ENCODE measurements at places on chromosomes 12 and 14.

DNA sequence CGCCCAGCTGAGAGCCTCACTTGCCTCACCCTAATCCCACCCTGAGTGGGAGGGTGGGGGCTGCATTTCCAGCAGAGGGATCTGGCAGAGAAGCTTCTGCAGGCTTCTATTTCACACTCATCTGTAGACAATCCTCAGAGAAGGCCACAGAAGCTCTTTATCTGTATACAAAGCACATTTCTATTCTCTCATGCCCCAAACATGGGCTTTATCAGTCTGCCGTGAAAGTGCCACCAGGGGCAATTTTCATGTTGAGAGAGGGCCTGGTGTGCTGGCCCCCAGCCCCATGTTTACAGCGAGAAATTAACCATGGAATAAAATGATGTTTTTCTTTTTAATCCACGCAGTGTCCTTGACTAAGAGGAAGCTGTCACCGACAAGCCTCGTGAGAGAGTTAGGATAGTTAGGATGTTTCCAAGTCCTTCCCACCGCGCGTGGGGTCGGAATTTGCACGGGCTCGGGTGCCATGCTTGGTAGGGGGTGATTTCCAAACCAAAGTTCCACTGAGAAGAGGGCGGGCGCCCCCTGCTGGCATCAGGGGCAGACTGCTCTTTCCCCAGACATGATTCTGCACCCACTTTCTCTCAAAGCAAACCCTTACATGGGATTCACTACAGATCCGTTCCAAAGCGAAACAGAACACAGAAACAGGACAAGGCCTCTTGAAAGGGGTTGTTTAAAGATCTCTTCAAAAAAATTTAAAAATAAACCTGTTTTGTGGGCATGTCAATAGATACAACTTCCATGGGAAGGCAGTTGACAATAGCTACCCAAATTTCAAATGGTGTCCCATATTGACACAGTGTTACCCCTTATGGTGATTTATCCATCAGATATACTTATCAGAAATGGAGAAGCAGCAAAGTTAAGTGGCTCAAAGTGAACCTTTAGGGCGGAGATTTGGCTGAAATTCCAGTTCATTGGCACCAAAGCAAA, 19.4 kb downstream of the BDKRB1 start:
- peak; percentile 29 for DNase-seq

- DNase-seq = no peak
These were observed 71.5 kb downstream of the VWF start for GRCh38 chr12:6052940-6053329.

GRCh38 chr14:100285913-100286400, 20.3 kb downstream of the SLC25A29 start:
- no peak for DNase-seq

GRCh38 chr14:59507063-59507751, 22.9 kb downstream of the JKAMP start:
- peak; percentile 42 for DNase-seq

- DNase-seq = no peak
These were observed 47.1 kb downstream of the CCDC60 start for GRCh38 chr12:119381471-119382235.

DNA sequence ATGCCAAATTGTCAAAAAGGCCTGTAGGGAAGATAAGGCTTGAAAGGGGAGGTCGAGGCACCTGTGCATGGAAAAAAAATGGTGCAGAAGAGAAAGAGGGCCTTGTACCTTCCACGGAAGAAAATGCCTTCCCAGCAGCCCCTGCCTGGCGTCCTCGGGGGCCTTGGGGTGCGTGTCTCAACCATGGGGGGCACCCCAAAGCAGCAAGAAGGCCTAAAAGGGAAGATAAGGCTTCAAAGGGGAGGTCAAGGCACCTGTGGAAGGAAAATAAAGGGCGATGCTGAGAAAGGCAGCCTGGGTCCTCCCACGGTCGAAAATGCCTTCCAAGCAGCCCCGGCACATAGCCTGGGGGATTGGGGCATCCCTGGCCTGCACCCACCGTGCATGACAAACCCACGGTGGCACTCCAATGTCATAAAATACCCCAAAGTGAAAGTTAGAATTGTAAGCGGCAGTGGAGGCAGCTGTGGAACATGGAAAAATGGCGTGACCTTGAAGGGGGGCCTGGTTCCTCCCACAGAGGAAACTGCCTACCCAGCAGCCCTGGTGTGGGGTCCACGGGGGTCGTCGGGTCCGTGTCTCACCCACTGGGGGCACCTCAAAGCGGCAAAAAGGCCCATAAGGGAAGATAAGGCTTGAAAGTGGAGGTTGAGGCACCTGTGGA, 275.0 kb downstream of the ALG10 start:
- no peak for DNase-seq

GRCh38 chr14:54727929-54728328, 161.0 kb downstream of the SAMD4A start:
- DNase-seq = no peak

- DNase-seq = no peak
These were observed 2.4 kb downstream of the LGR5 start for GRCh38 chr12:71441836-71442566.

DNA sequence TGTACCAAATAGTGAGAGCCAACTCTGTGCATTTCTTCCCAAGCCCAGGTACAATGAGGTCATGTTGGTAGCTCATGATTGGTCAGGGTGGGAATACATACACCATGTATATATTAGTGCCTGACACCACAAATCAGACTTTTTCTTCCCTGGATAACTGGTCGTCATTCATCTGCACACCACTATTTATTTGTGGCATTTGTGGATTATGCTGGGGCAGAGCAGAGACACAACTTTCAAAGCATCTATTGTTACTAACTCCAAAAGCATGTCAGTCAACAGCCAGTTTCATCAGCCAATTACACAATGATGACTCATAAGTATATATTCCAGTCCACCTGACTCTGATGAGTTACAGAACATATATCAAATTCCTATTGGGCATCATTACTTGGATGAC, 181.7 kb downstream of the ADAMTS20 start:
- DNase-seq = peak; percentile 76

- no peak for DNase-seq
These were observed 53.2 kb downstream of the RPAP3 start for GRCh38 chr12:47652521-47653234.

GRCh38 chr12:12837025-12837812, 24.1 kb downstream of the DDX47 start:
- DNase-seq = peak; percentile 67

- DNase-seq = no peak
These were observed 809 bp downstream of the PRKD1 start for GRCh38 chr14:29926701-29927375.

DNA sequence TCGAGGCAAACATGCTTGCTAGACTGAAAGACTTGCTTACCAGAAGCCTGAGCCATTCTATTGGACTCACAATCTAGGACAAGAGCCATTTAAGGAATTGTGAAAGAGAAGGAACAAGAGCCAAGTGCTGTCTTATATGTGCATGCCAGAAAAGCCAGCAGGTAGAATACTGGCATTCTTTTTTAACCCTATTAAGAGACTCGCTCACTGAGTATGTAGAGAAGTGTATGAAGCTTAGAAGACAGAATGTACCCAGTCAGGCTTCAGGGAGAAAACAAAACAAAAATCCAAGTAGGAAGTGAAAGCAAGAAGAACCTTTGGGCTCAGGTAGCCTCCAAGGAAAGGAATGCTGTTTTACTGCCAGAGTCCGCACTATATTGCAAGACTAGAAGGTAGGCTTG, 65.9 kb downstream of the DCAF5 start:
- no peak for DNase-seq

DNA sequence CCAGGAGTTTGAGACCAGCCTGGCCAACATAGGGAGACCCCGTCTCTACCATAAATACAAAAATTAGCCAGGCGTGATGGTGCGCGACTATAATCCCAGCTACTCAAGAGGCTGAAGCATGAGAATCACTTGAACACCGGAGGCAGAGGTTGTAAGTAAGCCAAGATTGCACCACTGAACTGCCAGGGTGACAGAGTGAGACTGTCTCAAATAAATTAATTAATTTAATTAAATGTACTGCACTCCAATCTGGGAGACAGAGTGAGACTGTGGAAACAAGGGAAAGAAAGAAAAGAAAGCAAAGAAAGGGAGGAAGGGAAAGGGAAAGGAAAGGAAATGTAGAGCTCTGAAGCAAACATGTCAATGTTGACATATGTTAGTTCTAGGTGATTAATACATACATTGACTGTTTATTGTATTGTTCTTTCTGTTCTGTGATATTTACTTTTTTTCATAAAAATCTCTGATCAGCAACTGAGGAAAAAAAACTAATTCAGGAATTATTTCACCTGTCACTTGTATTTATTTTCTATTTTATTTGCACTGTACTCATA, 99.6 kb downstream of the DENND5B start:
- no peak for DNase-seq

GRCh38 chr12:130011611-130012385, 108.0 kb upstream of the TMEM132D start:
- DNase-seq = no peak
